Kidney (tissue), 22 donors: ENCODE measurements at places on chromosomes 11 and 22. TPM values are rescaled to one million over a fixed set of nuclear protein-coding genes. Genes with fewer than 3 reads are reported as not detected.

FDX1 gene
- total RNA-seq = 13.1 TPM

TMEM151A gene
- 0.19 TPM for total RNA-seq

EHF gene
- total RNA-seq = 65.5 TPM

NCR3LG1 gene
- total RNA-seq = 4.5 TPM

GRCh38 chr11:4093519-4094347 lies 866 bp upstream of the RRM1 start:
- no peak for DNase-seq
- H3K27me3 ChIP-seq = no peaks in the 10 kb centered on the region
- H3K4me1 ChIP-seq = no peaks in the 10 kb centered on the region
- H3K4me3 ChIP-seq = peak overlapping the region; percentile 78

DNA sequence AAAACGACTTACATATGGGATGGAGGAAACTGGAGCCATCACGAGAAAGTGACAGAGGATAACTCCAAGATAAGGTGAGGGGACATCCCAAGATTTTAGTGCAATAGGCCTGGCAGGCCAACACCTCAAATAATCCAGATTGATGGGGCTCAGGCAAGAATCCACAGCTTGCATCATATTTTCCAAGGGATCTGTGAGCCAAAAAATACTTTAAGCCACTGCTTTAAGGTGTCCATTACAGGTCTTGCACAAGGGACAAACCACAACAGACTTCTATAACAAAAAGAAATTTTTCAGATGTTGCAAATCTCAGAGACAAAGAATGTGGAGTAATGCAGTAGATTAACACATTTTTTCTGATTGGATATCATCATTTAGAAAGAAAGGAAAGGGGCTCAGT lies 45.6 kb downstream of the DENND5A start:
- no peaks in the 10 kb centered on the region for H3K27me3 ChIP-seq
- no peaks in the 10 kb centered on the region for H3K4me1 ChIP-seq
- no peak overlapping the region for H3K27ac ChIP-seq
- no peak overlapping the region for H3K4me3 ChIP-seq

DNA sequence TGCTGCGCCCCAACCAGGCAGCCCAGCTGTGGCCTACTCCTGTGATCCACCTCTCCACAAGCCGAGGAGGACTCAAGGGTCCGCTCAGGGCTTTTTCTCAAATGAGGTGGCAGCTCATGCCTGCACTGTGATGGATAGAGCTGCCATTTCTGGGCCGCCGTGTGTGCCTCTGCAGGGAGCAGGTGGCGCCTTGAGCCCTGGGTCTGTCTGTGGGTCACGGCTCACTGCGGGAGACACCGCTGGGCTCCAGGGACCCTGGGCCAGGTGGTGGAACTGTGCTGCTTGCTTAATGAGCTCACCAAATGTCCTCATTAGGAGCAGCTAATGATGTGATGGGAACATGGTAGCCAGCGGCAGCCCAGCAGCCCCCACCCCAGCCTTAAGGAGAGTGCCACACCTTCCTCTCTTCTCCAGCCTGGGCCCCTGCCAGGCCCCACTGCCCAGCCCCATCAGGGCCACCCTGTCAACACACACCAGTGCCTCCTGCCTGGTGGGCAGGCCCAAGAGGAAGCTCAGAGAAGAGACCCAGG lies 50.8 kb downstream of the DHCR7 start:
- H3K4me3 ChIP-seq = no peak overlapping the region
- DNase-seq = no peak
- H3K4me1 ChIP-seq = no peaks in the 10 kb centered on the region
- H3K27ac ChIP-seq = no peak overlapping the region
- H3K27me3 ChIP-seq = no peaks in the 10 kb centered on the region

- H3K27ac ChIP-seq = no peak overlapping the region
- no peaks in the 10 kb centered on the region for H3K4me1 ChIP-seq
- no peaks in the 10 kb centered on the region for H3K36me3 ChIP-seq
Observed at GRCh38 chr11:134544095-134544815, 132.2 kb upstream of the B3GAT1 start.

- no peak for DNase-seq
- H3K36me3 ChIP-seq = no peaks in the 10 kb centered on the region
- H3K4me1 ChIP-seq = no peaks in the 10 kb centered on the region
- no peak overlapping the region for H3K27ac ChIP-seq
- H3K4me3 ChIP-seq = no peak overlapping the region
- H3K27me3 ChIP-seq = no peaks in the 10 kb centered on the region
Observed at GRCh38 chr11:83220260-83220659, 26.7 kb downstream of the ANKRD42 start.

DNA sequence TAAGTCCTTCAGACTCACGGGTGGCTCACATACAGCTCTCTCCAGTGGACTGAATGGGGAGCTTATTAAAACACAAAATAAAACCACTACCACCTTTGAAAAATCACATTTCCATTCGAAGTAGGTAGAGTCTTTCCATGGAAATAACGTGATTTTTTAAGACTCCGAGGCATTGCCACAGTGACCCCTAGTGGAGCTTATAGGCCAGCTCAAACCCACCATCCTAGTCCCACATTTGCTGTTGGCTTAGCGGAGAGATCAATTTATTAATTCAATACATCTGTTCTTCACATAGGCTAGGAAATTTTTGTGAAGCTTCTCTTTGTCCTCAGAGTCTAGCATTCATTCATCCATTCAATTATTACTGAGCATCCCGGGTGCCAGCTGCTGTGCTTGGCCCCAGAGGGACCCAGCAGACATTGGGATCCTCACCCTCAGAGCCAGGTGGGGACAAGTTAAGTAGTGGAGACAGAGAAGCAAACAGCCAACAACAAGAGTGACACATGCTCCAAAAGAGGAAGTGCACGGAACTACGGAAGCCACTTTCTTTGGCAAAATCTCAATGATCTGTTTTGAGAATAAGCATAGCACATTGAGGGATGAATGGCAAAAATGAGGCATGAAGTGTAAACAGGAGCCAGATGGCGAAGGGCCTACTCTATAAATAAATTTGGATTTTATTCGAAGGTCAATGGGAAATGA lies 10.2 kb upstream of the P4HA3 start:
- no peaks in the 10 kb centered on the region for H3K4me1 ChIP-seq
- no peaks in the 10 kb centered on the region for H3K36me3 ChIP-seq
- no peak overlapping the region for H3K4me3 ChIP-seq
- no peak overlapping the region for H3K27ac ChIP-seq

- H3K36me3 ChIP-seq = no peaks in the 10 kb centered on the region
- no peaks in the 10 kb centered on the region for H3K27me3 ChIP-seq
- no peak overlapping the region for H3K27ac ChIP-seq
- no peaks in the 10 kb centered on the region for H3K4me1 ChIP-seq
- peak; percentile 44 for DNase-seq
- H3K4me3 ChIP-seq = no peak overlapping the region
Observed at GRCh38 chr22:42317008-42317407, 46.6 kb upstream of the TCF20 start.
